Osteoblast (primary cell): ENCODE measurements at places on chromosomes 11 and 22. TPM values are rescaled to one million over a fixed set of nuclear protein-coding genes. Genes with fewer than 3 reads are reported as not detected.

OR4C3 gene
- not detected in 2 replicates for total RNA-seq

ACR gene
- 1.4 TPM in 1 of 2 replicates, not detected in the other for total RNA-seq

HOATZ gene
- not detected in 2 replicates for total RNA-seq

MAJIN gene
- total RNA-seq: not detected in 2 replicates

ZNRF3 gene
- total RNA-seq: 4.7 and 6.9 TPM in 2 replicates

GLB1L3 gene
- total RNA-seq: not detected in 2 replicates

SLC22A6 gene
- not detected in 2 replicates for total RNA-seq

OR51I2 gene
- total RNA-seq: not detected in 2 replicates

DNA sequence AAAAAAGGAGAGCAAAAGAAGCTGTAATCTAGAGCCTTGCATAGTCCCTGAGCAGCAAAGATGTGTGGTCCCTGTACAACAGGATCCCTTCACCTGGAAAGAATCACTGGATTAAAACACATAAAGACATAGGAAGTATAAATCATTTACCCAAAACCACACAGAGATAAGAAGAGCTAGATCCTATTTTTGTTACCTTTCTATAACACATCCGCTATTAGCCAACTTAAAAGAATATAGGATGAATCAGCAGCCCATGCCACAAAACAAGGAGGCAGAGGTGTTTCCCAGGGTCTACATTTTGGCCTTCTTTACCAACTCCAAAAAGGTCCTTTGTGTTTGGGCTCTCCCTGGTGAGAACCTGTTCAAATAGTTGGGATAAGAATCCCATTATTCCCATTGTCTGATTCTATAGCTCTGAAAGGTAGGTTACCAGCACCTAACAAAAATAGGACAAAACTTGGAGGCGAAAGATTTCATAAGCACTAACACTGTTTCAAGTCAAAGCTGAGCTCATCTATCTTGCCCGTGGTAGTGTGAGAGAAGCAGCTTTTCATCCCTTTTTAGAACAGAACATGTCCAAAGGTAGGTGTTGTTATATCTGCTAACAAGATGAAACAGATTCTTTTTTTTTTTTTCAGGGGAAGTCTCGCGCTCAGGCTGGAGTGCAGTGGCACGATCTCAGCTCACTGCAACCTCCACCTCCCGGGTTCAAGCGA lies 26.8 kb downstream of the PAK1 start:
- no peak for DNase-seq

- DNase-seq: no peak
Measured at GRCh38 chr11:13354335-13354734, 76.7 kb downstream of the BMAL1 start.

GRCh38 chr11:123254357-123254756 lies 59.3 kb upstream of the CLMP start:
- no peak for DNase-seq

DNA sequence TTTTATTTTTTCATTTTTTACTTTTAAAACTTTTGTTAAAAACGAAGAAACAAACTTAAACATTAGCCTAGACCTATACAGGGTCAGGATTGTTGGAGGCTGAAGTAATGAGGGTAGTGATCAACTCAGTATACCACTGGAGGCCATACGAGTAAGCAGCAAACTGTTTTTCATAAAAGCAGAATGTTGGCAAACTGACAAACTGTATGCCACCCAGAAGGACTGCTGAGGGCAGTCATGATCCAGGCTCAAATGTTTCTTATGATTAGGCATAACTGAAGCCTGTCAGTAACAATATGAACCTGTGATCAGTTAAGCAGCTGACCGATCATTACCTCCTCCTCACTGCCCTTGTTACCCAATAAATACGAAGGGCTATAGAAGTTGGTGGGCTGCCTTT lies 10.2 kb upstream of the SC5D start:
- DNase-seq: no peak

- peak; percentile 91 for DNase-seq
Measured at GRCh38 chr11:93849751-93850593, 446 bp downstream of the VSTM5 start.

GRCh38 chr22:42116848-42117424 lies 13.7 kb downstream of the CYP2D6 start:
- DNase-seq: no peak

- DNase-seq: peak; percentile 5
Measured at GRCh38 chr22:45524157-45524556, 21.5 kb downstream of the FBLN1 start.

- DNase-seq: peak; percentile 76
Measured at GRCh38 chr11:101127197-101127698, 2.4 kb downstream of the PGR start.

- DNase-seq: peak; percentile 77
Measured at GRCh38 chr22:27810609-27811151, 9.1 kb upstream of the MN1 start.

DNA sequence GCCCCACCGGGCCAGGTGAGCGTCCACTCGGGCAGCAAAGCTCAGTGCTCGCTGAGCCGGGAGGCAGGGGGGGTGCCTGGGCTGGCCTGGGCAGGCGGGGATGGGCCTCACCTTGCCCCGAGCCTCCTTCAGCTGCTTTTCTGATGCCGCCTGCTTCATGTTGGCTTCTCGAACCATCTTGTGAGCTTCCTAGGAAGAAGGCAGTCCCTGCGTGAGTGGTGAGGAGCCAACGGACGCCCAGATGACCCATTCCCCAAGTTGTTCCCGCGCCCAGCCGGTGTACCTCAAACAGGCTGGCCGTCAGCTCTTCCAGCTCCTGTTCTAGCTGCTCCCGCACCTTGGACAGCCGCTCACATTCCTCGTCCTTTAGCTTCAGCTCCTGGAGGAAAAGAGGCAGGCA lies 10.1 kb downstream of the RAB3IL1 start:
- peak; percentile 42 for DNase-seq

- no peak for DNase-seq
Measured at GRCh38 chr22:42203609-42204008, 66.8 kb downstream of the TCF20 start.

DNA sequence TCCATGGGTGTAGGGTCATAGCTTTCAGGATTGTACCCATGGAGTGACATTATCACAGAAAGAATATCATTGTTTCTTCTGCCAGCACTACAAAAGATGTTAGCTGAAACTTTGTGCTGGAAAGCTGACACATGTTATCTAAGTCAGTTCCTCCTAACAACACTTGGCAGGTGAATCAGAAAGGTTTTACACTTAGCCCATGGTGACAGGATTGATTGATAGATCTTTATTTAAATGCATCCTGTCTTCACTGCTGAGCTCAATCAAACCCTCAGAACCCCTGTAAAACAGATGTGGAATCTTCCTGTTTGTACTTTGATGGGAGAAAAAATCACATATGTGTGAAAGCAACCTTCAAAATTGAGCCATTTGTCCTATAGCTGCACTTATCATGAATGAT lies 811.5 kb upstream of the ANO3 start:
- no peak for DNase-seq

GRCh38 chr11:87767615-87768014 lies 407.6 kb downstream of the RAB38 start:
- no peak for DNase-seq
